Endodermal cell (in vitro differentiated cells): ENCODE measurements at places on chromosomes 12 and 14.
A peak's percentile ranks its signal among the peaks of the same experiment; 100 is the strongest.

DNA sequence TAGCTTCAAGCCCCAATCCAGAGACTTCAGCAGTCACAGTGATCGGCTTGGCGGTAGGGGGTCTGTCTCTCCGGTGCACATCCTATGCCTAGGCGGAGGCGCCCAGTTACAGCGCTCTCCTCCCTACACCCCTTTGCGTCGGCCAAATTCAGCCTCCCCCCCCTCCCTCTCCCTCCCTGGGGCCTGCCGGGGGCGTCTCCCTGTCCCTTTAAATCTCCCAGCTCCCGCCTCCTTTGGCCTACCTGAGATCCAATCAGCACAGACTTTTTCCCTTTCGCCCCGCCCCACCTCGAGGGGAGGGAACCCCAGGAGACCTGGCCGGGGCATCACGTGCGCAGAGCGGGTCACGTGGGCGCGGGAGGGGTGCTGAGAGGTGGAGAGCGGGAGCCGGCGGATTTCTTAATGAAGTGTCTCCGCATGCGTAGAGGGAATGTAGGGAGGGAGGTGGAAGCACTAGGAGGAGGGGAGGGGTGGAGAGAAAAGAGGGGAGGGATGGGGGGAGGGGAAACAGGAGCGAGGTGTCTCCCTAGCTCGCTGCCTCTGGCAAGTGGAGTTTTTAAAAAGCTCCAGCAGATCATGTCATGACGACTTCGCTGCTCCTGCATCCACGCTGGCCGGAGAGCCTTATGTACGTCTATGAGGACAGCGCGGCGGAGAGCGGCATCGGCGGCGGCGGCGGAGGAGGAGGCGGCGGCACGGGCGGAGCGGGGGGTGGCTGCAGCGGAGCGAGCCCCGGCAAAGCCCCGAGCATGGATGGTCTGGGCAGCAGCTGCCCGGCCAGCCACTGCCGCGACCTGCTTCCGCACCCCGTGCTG lies at the start of gene HOXC13:
HOXC13 (plus strand) TSS at position 506 of the 815 bp plus-strand sequence; CDS start at position 582, 76 bp downstream.
- peak; percentile 99 for DNase-seq

DNA sequence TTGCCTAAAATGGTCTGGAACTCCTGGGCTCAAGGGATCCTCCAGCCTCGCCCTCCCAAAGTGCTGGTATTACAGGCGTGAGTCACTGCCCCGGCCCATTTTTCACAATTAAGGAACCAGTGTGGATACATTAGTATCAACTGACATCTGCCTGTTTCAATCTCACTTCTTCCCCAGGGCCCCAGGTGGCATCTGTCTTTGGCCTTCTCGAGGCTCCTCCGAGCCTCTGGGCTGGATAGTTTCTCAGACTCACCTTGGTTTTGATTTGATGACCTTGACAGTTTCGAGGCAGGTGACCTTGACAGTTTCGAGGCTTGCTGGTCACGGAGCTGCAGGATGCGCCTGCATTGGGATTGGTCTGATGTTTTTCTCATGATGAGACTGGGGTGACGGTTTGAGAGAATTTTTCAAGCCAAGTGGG lies 41.0 kb upstream of the NCOR2 start:
- DNase-seq, result no peak

GRCh38 chr14:44112774-44113460 lies 394.2 kb downstream of the FSCB start:
- no peak for DNase-seq

GRCh38 chr14:20428802-20429201 lies 7.2 kb downstream of the KLHL33 start:
- DNase-seq, result no peak

- DNase-seq, result no peak
These were observed 213.5 kb downstream of the PELI2 start for GRCh38 chr14:56331592-56332216.

GRCh38 chr12:56593909-56594621 lies 36.1 kb downstream of the BAZ2A start:
- peak; percentile 95 for DNase-seq

DNA sequence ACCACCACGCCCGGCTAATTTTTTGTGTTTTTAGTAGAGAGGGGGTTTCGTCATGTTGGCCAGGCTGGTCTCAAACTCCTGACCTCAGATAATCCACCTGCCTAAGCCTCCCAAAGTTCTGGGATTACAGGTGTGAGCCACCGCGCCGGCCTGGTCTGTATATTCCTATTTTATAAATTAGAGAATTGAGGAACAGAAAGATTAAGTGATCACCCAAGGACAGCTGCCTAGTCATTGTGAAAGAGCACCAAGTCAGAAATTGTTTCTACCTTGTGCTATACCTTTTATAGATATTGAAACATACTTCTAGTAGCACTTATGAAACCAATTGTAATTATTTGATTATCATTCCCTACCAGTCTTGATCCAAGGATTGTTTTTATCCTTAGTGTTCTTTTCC lies 1.9 kb downstream of the KNTC1 start:
- no peak for DNase-seq

GRCh38 chr14:89814126-89814525 lies 140.4 kb downstream of the EFCAB11 start:
- DNase-seq, result no peak

- DNase-seq, result no peak
These were observed 456.9 kb downstream of the BCAT1 start for GRCh38 chr12:24491968-24492367.

DNA sequence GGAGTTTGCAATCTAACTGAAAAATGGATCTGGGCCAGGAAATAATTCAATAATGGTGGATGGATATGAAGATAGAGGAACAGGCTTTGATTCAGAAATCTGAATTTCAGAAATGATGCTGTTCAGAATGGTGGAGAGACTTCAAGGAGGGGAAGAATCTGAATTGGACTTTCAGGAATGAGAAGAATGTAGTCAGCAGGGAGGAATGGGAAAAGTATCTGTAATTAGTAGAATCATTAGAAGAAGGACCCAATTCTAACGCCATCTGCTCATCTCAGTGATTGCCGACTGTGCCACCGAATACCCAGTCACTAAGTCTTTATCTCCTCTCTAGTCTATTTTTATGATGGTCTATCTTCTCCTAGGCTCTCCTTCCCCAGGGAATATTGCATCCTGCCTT lies 363.2 kb downstream of the GALC start:
- DNase-seq, result no peak
